ENCODE measurements at places on chromosomes 13 and 19.

- no peak overlapping the region for H3K4me3 ChIP-seq
- H3K27ac ChIP-seq: no peak overlapping the region
- DNase-seq: no peak
These were observed 485.2 kb downstream of the ZNF536 start for GRCh38 chr19:30857388-30857787.

GRCh38 chr13:63455938-63456337 is 2040.3 kb upstream of the PCDH20 start:
- peak; percentile 55 for DNase-seq
- no peak overlapping the region for H3K27ac ChIP-seq
- no peaks in the 10 kb centered on the region for H3K4me1 ChIP-seq
- H3K27me3 ChIP-seq: no peaks in the 10 kb centered on the region
- no peak overlapping the region for H3K4me3 ChIP-seq

DNA sequence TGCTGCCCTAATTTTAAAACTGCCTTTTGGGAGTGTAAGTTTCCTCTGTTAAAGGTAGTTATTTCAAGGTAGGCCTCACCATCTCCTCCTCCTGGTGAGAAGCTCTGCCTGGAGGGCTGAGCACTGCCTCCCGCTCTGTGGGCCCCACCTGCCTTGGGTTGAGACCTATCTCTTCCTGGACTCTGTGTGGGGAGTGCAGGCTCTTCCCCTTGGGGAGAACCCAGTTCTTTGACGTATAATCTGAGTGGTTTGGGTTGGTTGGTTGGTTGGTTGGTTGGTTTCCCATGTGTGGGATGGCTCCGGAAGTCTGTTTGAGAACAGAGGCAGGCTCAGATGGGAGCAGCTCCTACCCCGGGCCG is 39.1 kb downstream of the ACTN4 start:
- no peak overlapping the region for H3K27ac ChIP-seq
- H3K27me3 ChIP-seq: no peaks in the 10 kb centered on the region
- H3K4me1 ChIP-seq: peaks cover 33% of the 10 kb centered on the region

DNA sequence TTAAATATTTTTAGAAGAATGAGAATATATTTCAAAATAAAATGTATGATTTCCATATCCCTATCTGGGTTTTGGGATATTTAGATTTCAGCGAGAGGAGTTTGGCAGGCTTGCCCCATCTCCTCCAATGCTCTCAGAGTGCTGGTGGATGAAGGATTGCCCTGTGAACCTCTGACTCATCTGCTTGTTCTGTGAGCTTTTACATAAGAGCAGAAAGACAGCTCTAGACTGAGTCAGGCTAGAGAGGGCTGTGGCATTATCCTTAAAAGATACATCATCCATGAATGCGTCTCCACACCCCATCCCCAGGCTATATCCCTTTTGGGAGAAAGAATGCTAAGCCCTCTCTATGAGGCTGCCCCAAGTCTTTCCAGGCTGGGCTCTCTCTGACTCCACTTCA is 190.6 kb downstream of the TUBA3C start:
- DNase-seq: no peak
- H3K36me3 ChIP-seq: no peaks in the 10 kb centered on the region
- H3K27ac ChIP-seq: no peak overlapping the region
- H3K4me1 ChIP-seq: no peaks in the 10 kb centered on the region

- no peak overlapping the region for H3K27ac ChIP-seq
- no peaks in the 10 kb centered on the region for H3K36me3 ChIP-seq
- H3K27me3 ChIP-seq: no peaks in the 10 kb centered on the region
- no peak overlapping the region for H3K4me3 ChIP-seq
These were observed 36.1 kb downstream of the CNMD start for GRCh38 chr13:52703482-52703881.

DNA sequence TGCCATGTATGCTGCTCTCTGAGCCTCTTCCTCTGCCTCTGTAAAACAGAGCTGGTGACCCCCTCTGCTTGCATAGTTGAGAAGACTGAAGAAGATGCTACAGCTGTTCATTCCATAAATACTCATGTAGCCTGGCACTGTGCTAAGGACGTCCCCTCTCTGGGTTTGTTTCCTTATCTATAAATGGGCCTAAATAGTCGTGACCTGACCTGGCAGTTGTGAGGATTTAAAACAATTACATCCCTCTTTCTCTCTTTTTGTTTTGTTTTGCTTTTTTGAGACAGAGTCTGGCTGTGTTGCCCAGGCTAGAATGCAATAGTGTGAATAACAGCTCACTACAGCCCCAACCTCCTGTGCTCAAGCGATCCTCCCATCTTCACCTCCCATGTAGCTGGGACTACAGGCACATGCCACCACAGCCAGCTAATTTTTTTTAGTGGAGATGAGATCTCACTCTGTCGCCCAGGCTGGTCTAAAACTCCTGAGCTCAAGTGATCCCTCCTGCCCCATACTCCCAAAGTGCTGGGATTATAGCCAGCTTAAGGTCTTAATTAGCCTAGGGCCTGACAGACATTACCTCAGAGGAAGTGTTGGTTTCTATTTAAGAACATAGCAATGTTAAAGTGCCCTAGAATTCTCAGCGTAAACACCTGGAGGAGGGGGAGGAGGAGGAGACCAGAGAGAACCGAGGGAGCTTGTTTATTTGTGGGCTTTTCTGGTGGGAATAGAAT is 4.6 kb downstream of the WDR62 start:
- no peak for DNase-seq
- no peaks in the 10 kb centered on the region for H3K27me3 ChIP-seq
- H3K4me3 ChIP-seq: no peak overlapping the region
- H3K27ac ChIP-seq: peak overlapping the region; percentile 44

- no peak for DNase-seq
- no peaks in the 10 kb centered on the region for H3K27me3 ChIP-seq
- no peak overlapping the region for H3K27ac ChIP-seq
- peaks cover 34% of the 10 kb centered on the region for H3K4me1 ChIP-seq
- no peaks in the 10 kb centered on the region for H3K36me3 ChIP-seq
- peak overlapping the region; percentile 36 for H3K4me3 ChIP-seq
These were observed 9.0 kb downstream of the DHRS12 start for GRCh38 chr13:51794964-51795363.

GRCh38 chr13:31199849-31200636 is at the start of gene B3GLCT:
Gene B3GLCT (plus strand): TSS chr13:31199975. CDS start chr13:31200085, 110 bp downstream.
- no peaks in the 10 kb centered on the region for H3K36me3 ChIP-seq
- peak; percentile 89 for DNase-seq
- no peaks in the 10 kb centered on the region for H3K27me3 ChIP-seq
- no peak within 1 kb of the TSS for H3K27ac ChIP-seq

GRCh38 chr13:102726430-102726829 is 31.6 kb upstream of the METTL21C start:
- peak; percentile 56 for DNase-seq
- no peak overlapping the region for H3K27ac ChIP-seq
- no peaks in the 10 kb centered on the region for H3K27me3 ChIP-seq
- no peaks in the 10 kb centered on the region for H3K36me3 ChIP-seq
- H3K4me1 ChIP-seq: peaks cover 8% of the 10 kb centered on the region

- DNase-seq: no peak
- H3K27ac ChIP-seq: no peak overlapping the region
- H3K36me3 ChIP-seq: no peaks in the 10 kb centered on the region
- H3K4me1 ChIP-seq: peaks cover 7% of the 10 kb centered on the region
These were observed 2.0 kb upstream of the GPR32 start for GRCh38 chr19:50768277-50768676.

GRCh38 chr13:34311251-34311650 is 493.3 kb downstream of the RFC3 start:
- H3K36me3 ChIP-seq: no peaks in the 10 kb centered on the region
- DNase-seq: no peak
- H3K27ac ChIP-seq: no peak overlapping the region
- no peaks in the 10 kb centered on the region for H3K4me1 ChIP-seq

GRCh38 chr13:28505543-28506135 is 10.7 kb upstream of the FLT1 start:
- no peaks in the 10 kb centered on the region for H3K36me3 ChIP-seq
- no peak overlapping the region for H3K4me3 ChIP-seq
- DNase-seq: no peak
- H3K27me3 ChIP-seq: no peaks in the 10 kb centered on the region

GRCh38 chr19:49954092-49954829 is 6.7 kb downstream of the SIGLEC11 start:
- H3K4me1 ChIP-seq: peaks cover 24% of the 10 kb centered on the region
- peak; percentile 81 for DNase-seq
- no peak overlapping the region for H3K27ac ChIP-seq
- no peaks in the 10 kb centered on the region for H3K27me3 ChIP-seq
- no peaks in the 10 kb centered on the region for H3K36me3 ChIP-seq

- H3K4me1 ChIP-seq: peaks cover 35% of the 10 kb centered on the region
- H3K27ac ChIP-seq: no peak overlapping the region
- peaks cover 39% of the 10 kb centered on the region for H3K36me3 ChIP-seq
- peak overlapping the region; percentile 77 for H3K4me3 ChIP-seq
- no peak for DNase-seq
- no peaks in the 10 kb centered on the region for H3K27me3 ChIP-seq
These were observed 17.4 kb downstream of the ZNF331 start for GRCh38 chr19:53555352-53555751.

DNA sequence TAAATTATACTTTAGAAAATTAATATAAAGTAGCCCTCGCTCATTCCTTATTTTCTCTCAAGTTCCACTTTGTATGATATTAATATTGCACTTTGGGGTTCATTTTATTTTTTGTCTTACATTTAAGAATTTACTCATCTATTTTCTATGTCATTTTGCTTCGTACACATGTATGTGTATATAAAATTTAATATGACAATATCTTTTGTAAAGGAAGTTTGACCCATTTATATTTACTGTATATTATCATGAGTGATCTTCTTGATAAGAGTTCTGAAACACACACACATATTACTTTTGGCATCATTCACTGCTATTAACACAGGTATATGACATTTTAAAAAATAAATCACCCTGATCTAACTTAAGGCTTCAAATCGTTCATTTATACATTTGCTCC is 83.1 kb downstream of the IRS2 start:
- DNase-seq: no peak
- no peak overlapping the region for H3K4me3 ChIP-seq
- no peaks in the 10 kb centered on the region for H3K27me3 ChIP-seq
- no peak overlapping the region for H3K27ac ChIP-seq

DNA sequence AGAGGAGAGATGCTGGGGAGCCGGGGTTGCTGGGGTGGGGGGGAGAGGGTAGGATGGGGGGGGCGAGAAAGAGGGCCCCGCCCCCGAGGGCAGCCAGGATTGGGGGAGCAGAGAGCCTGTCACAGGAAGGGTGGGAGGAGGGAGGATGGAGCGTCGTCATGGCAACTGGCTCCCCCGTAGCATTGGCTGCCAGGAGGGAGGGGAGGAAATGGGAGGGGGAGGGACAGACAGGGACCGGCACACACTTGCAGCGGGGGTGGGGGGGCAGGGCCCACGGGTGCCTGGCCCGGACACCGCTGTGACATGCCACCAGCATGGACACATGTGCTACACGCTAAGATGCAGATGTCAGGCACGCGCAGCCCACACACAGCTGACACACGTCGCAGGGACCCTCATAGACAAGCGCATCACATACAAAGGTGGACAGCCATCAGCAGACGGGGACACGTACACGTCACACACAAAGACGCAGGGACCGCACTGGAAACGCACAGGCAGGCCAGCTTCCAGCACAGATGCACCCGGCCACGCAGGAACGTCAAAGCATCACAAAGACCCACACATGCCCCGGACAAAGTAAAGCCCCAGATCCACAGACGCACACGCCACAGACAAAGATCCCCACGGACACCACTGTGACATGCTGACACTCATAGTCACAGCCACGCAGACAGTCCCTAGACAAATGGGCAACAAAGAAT is at the start of gene LMTK3:
TSS of gene LMTK3 (minus strand) at position 36 of the 704 bp plus-strand sequence. CDS start 259 bp downstream, outside the sequence.
- peak within 1 kb of the TSS; percentile 78 for H3K4me3 ChIP-seq
- no peak within 1 kb of the TSS for H3K27ac ChIP-seq
- H3K36me3 ChIP-seq: no peaks in the 10 kb centered on the region
- H3K4me1 ChIP-seq: peaks cover 24% of the 10 kb centered on the region

DNA sequence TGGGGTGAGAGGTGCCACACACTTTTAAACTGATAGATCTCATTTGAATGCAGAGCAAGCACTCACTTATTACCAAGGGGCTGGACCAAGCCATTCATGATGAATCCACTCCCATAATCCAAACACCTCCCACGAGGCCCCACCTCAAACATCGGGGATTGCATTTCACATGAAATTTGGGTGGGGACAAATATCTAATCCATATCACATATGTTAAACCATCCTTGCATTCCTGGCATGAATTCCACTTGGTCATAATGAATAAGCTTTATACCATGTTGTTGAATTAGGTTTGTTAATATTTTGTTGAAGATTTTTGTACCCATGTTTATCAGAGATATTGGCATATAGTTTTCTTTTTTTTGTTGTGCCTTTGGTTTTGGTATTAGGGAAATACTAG is 1198.7 kb upstream of the ATXN8OS start:
- no peaks in the 10 kb centered on the region for H3K27me3 ChIP-seq
- no peak overlapping the region for H3K4me3 ChIP-seq
- H3K36me3 ChIP-seq: 0 out of 2 replicates have a peak, but pooled peaks cover 3% of the 10 kb centered on the region

DNA sequence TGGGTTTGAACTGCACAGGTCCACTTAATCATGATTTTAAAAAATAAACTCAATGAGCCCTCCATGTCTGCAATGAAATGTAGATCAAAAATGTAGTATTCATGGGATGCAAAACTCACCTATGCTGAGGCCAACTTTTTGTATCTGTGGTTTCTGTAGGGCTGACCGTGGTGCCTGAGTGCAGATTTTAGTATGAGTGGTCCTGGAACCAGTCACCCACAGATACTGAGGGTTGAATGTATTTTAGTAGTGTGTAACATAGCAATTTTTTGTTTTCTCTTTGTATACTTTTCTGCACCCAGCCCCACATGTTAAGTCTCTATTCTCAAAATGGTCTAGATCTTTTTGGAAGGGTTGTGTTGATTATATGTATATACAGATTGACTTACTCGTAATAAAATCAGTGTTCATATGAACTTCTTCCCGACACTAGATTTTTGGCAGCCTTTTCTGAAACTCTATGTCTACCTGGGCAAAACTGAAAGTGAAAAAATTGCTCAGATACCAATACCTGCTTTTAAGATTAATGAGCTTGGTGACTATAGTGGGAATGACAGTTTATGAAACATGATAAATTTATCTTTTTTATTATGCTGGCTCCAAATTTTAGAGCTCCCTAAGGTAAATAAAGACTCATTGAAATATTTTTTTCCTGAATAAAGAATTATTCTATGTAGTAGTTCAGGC is 51.6 kb downstream of the DNAJC15 start:
- peak overlapping the region; percentile 52 for H3K27ac ChIP-seq
- H3K36me3 ChIP-seq: peaks cover 37% of the 10 kb centered on the region
- H3K4me3 ChIP-seq: 0 out of 2 replicates have a peak overlapping the region, but pooled peaks have one; percentile 6

GRCh38 chr13:51218626-51219025 is 3.6 kb upstream of the FAM124A start:
- H3K27me3 ChIP-seq: no peaks in the 10 kb centered on the region
- H3K27ac ChIP-seq: no peak overlapping the region
- DNase-seq: no peak

DNA sequence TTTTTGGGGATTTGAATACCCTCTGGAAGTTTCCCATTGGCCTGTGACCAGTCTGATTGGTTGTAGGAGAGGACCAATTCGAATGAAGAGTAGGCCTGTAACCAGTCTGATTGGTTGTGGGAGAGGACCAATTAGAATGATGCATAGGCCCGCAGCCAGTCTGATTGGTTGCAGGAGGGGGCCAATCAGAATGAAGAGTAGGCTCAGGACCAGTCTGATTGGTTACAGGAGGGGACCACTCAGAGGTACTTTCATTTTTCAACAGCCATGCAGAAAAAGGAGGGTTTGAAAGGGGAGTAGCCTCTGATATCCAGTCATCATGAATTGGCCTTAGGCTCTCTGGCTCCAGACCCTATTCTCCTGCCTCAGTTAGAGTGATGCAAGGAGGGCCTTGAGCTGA is 30.4 kb upstream of the SLC1A5 start:
- no peaks in the 10 kb centered on the region for H3K27me3 ChIP-seq
- no peak overlapping the region for H3K4me3 ChIP-seq
- no peaks in the 10 kb centered on the region for H3K36me3 ChIP-seq
- peak; percentile 78 for DNase-seq
- H3K4me1 ChIP-seq: peaks cover 8% of the 10 kb centered on the region

All from Karpas-422 (cell line).